ENCODE measurements at places on chromosomes 11 and 22. TPM values are rescaled to one million over a fixed set of nuclear protein-coding genes. Genes with fewer than 3 reads are reported as not detected.

Gene ABCC8
- 0.15 TPM for total RNA-seq

Gene MICALL1
- 29.8 TPM for total RNA-seq

Gene CD248
- total RNA-seq: 0.83 TPM

Gene MYO7A
- total RNA-seq: 1.8 TPM

Gene HMOX1
- total RNA-seq: 20.6 TPM

Gene OR8B12
- not detected for total RNA-seq

Gene C11orf87
- not detected for total RNA-seq

Gene CDCA5
- 88.7 TPM for total RNA-seq

Gene EIF3L
- 652 TPM for total RNA-seq

Gene TYR
- not detected for total RNA-seq

Gene DUSP8
- total RNA-seq: 1.7 TPM

Gene KDM4E
- not detected for total RNA-seq

Gene SDHD
- total RNA-seq: 218 TPM

Gene OR4C46
- not detected for total RNA-seq

Gene SCGB1C1
- not detected for total RNA-seq

Gene RPS6KA4
- total RNA-seq: 16.0 TPM

Gene DGCR6L
- 115 TPM for total RNA-seq

Gene LMO1
- total RNA-seq: 0.22 TPM

Gene LRRC4C
- 0.66 TPM for total RNA-seq

Gene KIAA1671
- 7.3 TPM for total RNA-seq

Gene MRGPRX4
- not detected for total RNA-seq

Gene STX3
- 60.8 TPM for total RNA-seq

Gene GDPD4
- total RNA-seq: not detected

Gene SMIM35
- total RNA-seq: not detected

Gene GAL
- total RNA-seq: 226 TPM

Gene OR10G4
- total RNA-seq: not detected

Gene MYBPC3
- not detected for total RNA-seq

Gene P2RX6
- total RNA-seq: 0.26 TPM

Gene OR51B5
- total RNA-seq: 0.15 TPM

Gene SNX32
- total RNA-seq: 0.26 TPM

Gene SLC5A4
- not detected for total RNA-seq

Gene B4GALNT4
- 56.0 TPM for total RNA-seq

Gene OR4A47
- total RNA-seq: not detected

Gene DAGLA
- 4.8 TPM for total RNA-seq

Gene CLDN5
- total RNA-seq: 3.0 TPM

Gene BTBD18
- total RNA-seq: not detected

Gene KRTAP5-11
- 0.92 TPM for total RNA-seq

Gene CNGA4
- 0.67 TPM for total RNA-seq

Gene BRSK2
- 23.6 TPM for total RNA-seq

Gene SAA4
- not detected for total RNA-seq

Gene OR52A1
- 8.2 TPM for total RNA-seq

Gene NRGN
- total RNA-seq: 0.85 TPM

Gene GGTLC2
- not detected for total RNA-seq

Gene GPHA2
- total RNA-seq: not detected

Gene NCAM1
- 7.1 TPM for total RNA-seq

Gene EWSR1
- 226 TPM for total RNA-seq

Gene SLC22A12
- total RNA-seq: not detected

Gene APOL3
- total RNA-seq: 0.28 TPM

Gene HYLS1
- 7.9 TPM for total RNA-seq

Gene CCDC15
- total RNA-seq: 1.2 TPM

Gene CHRDL2
- total RNA-seq: not detected

Gene FGF19
- 36.7 TPM for total RNA-seq

All from H7 (cell line).